COLO829 (cell line): ENCODE measurements at places on chromosomes 3 and 15.

DNA sequence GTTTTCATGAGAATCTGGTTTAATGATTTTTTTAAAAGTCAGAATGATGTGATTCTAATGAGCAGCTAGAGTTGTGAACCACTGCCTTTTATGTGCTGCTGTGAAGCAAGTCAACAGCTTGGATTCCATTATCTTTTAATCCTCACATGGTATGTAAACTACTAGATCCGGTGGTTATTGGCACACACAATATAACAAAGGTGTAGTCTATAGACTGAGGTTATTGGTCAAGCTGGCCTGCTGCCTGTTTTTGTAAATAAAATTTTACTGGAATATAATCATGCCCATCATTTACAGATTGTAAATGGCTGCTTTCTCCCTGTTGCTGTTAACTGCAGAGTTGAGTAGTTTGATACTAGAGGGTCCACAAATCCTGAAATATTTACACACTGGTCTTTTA, 103.1 kb downstream of the OTOL1 start:
- no peak for DNase-seq

DNA sequence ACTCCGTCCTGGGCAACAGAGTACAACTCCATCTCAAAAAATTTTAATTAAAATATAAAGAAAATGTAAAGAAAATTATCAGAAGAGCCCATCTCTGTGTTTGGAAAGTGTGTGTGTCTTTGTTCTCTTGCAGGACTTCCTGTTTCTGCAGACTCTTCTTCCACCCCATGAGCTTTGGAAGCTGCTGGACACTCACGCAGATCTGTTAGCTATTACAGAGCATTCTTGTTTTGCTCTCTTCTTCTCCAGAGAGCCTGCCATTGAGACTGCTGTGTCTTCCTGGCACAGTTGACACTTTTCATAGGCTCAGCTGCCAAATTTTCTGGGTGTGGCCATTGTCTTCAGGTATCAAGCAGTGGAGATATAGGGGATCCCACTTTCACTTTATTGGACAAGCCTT, 6.0 kb upstream of the CCR8 start:
- DNase-seq, result no peak

DNA sequence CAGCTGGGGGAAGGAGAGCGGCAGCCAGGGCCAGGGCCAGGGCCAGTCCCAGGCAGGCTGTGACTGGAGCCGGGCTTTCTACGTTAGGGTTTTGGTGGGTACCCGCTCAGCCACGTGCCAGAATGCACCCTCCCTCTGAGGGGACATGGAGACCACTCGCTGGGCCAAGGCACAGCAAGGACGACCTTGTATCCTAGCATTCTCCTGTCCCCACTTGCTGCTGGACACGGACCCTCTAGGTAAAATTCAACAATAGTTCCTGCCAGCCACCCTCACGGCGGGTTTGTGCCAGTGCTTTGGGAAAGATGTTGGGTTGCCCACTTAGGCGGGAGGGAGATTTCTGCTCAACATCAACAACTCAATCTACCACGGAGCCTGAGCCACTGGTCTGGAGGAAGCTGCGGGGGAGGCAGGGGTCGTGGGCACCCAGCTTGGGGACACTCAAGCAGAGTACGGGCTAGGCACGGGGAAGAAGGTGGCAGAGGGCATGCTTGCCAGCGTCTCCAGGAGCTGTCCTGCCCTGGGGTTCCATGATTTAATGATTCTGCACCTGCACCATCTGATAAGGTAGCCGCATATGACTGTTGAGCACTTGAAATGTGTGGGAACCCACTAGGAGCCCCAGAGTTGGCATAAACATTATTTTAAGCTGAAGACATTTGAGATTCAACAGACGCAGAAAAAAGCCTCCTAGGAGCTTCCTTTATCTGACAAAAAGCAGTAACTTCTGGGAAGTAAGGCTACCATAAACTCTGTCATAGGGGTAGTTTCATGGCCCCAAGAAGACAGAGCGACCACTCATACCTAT, 22.5 kb upstream of the C15orf39 start:
- no peak for DNase-seq

- DNase-seq, result peak; percentile 85
Measured at GRCh38 chr3:45644791-45645201, 44.4 kb upstream of the SACM1L start.

DNA sequence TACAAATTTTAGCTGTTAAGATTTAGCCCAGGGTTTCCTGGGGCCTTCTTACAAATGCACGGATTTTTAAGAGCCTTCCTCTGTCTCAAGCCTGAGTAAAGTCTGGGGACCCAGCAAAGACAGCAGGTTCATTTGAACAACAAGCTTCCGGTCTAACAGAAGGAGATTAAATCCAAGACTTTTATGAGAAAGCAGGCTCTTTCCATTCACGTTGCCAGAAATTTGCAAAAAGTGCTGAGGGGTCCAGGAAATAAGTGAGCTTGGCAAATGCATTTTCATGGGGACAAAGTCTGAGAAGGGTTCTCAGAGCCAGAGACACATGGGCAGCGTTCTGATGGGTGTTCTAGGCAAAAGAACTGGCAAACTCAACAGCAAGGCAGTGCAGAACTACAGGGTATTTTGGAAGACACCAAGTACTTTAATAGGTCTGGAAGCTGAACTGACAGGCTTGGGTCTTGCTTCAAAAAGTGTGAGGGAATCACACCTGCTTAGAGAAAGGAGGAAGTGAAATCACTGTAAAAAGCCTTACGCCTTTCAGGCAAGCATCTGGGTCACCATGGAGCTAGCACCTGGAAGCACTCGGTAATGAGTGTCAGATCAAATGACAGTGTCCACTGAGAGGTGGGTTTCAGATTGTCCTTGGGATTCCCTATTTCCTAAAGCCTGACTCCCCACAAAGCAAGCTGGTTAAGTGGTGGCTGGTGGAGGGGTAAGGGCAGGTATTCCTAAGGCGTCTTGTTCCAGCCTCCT, 115.8 kb upstream of the ARHGEF3 start:
- DNase-seq, result no peak

- DNase-seq, result no peak
Measured at GRCh38 chr15:90866161-90866715, 2.1 kb upstream of the FURIN start.

- DNase-seq, result no peak
Measured at GRCh38 chr15:68368731-68369435, 63.1 kb downstream of the ITGA11 start.

GRCh38 chr3:6260551-6261191, 600.2 kb upstream of the GRM7 start:
- no peak for DNase-seq

DNA sequence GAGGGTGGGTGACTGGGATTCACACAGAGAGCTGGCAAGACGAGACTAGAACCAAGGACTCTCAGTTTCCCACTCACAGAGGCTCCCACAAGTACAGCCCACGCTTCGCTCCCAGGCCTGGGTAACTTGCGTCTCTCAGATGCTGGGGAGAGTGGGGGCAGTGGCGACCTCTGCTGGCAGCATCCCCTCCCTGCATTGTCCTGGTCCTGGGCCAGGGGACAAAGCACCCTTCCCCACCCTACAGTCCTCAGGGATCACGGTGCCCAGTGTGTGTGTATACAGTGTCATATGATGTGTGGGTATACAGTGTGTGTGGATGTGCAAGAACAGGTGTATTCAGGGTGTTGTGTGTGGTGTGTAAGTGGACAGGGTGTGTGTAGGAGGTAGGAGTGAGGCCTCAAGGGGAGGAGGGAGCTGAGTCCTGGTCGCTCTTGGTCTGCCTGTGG, 12.8 kb downstream of the VILL start:
- peak; percentile 57 for DNase-seq
